NCI-H524 (cell line): ENCODE measurements at places on chromosomes 11 and 22.

GRCh38 chr22:32319861-32320406, 37.7 kb upstream of the RFPL3 start:
- no peak for DNase-seq

DNA sequence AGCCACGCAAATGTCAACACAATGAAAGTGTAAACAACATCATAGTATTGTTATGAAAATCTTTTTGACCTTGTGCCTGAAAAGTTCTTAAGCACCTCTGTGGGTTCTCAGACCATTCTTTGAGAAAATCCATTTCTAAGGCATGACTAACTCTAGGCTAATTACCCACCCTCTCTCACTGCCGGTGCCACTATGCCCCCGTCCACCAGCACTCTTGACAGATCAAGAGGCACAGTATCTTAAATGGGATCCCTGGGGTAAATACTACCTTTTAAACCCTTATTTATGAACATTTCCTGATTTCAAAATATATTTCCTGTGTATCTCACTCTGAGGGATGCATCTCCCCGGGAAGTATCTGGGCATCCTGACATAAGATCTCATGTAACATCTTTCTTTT, 607.5 kb downstream of the METTL15 start:
- no peak for DNase-seq

GRCh38 chr22:43706151-43706550, 106.0 kb downstream of the EFCAB6 start:
- DNase-seq, result no peak

DNA sequence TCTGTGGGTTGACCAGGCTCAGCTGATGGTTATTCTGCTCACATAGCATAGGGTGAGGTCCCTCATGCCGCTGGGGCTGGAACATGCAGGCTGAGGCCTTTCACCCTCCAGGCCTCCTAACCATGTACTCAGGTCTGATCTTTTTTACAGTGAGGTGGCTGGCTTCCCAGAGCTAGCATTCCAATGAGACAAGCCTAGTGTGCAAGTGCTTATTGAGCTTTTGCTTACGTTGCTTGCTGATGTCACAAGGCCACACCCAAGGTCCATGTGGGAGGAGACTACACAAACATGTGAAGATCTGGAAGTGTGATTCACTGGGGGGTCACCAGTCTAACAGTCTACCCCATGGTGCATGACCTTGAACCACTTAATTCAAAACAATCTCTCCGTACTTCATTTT, 33.9 kb downstream of the ISX start:
- no peak for DNase-seq

- peak; percentile 83 for DNase-seq
These were observed 5.4 kb upstream of the C11orf87 start for GRCh38 chr11:109416601-109417000.

DNA sequence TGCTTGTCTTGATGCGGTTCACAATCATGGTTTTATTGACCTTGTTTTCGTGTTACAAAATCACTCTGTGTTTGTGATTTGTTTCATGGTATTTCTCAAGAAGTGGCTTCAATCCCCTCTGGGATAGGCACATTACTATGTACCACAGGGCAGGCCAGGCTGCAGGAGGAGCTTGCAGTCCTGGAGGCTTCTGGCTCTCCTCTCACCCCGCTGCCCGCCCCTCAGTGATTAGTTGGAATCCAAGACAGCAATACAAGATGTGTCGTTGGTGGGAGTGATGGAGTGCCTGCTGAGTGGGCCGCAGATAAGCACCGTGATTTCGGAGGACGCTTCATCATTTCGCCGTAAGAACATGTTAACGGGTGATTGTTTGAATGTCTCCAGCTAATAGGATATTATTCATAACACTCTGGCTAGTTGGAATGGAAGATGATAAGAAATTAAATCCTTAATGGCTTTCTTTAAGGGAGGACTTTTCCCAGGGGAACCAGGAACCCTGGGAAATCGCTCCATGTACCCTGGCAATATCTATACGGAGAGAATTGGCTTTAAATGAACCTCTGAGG, 384.4 kb downstream of the MIAT start:
- no peak for DNase-seq

DNA sequence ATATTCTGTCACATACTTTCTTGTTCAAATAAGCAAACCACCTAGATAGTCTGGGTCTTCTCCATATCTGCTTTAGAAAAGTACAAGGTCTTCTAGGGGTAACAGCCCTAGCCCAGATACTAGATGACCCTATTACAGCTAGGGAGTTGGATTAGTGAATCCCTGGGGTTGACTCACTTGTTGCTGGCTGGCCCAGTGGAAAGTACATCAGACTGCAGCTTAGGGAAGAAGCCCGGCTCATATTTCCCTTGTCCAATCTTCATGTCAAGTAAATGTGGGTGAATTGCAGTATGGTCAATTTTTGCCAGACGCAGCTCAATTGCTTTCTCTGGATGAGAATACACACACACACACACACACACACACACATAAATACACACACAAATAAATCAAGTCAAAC, 79.1 kb upstream of the SCUBE2 start:
- DNase-seq, result no peak

GRCh38 chr22:50605002-50605612, 4.5 kb downstream of the MAPK8IP2 start:
- no peak for DNase-seq

DNA sequence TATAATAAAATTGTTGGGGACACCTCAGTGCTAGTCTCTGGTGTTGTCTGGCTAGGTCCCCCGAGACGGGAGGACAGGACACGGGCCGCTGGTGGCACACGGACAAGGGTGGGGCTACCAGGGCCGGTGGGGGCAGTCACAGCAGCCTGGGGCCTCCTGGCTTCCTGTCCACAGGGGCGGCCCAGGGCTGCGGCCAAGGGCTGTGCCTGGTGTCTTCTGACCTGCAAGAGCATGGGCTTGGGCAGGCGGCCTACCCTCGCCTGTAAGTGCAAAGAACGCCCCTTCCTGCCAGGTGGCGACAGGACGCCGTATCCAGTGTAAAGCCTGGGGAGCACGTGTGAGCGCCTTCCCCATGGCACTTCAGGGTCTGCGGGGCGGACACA, 3.6 kb downstream of the LRFN4 start:
- DNase-seq, result no peak

DNA sequence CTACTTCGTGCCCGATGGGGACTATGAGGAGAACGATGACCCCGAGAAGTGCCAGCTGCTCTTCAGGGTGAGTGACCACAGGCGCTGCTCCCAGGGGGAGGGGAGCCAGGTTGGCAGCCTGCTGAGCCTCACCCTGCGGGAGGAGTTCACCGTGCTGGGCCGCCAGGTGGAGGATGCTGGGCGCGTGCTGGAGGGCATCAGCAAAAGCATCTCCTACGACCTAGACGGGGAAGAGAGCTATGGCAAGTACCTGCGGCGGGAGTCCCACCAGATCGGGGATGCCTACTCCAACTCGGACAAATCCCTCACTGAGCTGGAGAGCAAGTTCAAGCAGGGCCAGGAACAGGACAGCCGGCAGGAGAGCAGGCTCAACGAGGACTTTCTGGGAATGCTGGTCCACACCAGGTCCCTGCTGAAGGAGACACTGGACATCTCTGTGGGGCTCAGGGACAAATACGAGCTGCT, 751 bp downstream of the FIBIN start:
- DNase-seq, result no peak

- peak; percentile 56 for DNase-seq
These were observed 25.9 kb upstream of the HTATIP2 start for GRCh38 chr11:20337526-20338154.

GRCh38 chr11:12215181-12215593, 104.8 kb downstream of the MICAL2 start:
- DNase-seq, result no peak

DNA sequence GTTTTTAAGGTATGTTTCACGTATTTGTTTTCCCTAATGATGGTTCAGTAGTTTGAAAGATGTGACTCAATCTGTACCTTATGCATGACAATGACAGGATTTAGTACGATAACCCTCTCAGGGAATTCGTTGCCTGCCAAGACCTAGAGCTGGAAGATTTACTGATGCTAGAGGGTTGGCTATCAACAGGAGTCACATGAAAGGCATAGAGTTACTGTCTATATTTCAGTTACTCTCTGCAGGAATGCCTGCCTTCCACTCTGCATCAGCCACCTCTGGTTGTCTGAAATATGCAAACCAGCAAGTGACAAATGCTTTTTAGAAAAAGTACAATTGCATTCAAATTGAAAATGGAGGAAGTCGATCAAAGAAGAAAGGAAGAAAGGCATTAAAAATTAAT, 276.3 kb upstream of the RAG2 start:
- DNase-seq, result no peak

DNA sequence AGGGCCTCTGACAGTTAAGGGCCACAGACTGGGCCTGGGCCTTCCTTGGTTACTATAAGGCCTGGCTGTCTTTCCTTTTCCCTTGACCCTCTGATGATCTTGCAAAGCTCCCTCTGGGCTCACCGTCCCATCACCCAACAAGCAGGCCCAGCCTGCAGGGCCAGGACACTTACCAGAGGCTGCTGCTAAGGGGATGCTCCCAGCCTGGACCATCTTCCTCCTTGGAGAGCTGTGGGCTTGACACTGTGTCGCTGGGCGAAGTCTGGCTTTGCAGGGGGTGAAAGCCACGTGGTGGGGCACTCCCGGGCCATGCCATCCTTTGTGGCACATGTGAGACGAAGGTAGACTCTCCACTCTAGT, 3.9 kb downstream of the C11orf24 start:
- DNase-seq, result no peak

DNA sequence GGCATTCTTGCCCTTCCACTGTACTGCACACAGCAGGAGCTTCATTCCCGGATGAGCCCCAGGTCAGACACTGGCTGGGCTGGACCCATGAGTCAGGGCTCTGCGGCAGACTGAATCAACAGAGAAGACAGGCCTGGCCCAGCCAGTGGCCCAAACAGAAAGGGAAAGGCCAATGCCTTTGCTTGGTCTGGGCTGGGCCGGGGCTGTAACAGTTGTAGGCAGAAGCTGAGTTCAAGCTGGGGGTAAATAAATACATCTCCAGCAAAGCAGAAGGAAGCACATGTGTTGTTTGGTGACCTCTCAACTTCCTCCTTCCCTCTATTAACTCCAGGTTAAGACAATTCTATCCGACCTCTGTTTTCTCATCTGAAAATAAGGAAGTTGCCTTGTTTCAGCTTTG, 1.8 kb upstream of the SMIM35 start:
- DNase-seq, result no peak

GRCh38 chr11:57430952-57431351, 4.0 kb upstream of the SLC43A3 start:
- no peak for DNase-seq

GRCh38 chr11:112129656-112130055, 34.2 kb downstream of the IL18 start:
- no peak for DNase-seq

- DNase-seq, result no peak
These were observed 2.1 kb downstream of the PAMR1 start for GRCh38 chr11:35523331-35523768.

- no peak for DNase-seq
These were observed 85.5 kb downstream of the NELL1 start for GRCh38 chr11:20754933-20755332.

DNA sequence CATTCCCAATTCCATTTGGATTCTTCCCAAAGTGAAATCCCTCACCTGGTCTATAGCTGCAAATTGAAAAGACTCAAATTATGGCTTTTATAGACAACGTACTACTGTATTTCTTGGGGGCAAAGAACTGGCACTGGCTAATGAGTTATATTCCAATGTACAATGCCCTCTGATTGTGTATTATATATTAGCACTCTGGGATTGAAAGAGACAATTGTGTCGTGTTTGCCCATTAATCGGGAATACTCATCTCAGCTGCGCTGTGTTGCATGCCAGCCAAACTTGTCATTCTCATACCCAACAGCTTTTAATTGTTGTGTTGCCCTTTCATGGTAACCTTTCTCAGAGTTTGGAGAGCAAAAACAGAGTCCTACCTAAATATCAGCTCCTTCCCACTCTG, 55.0 kb upstream of the ZBTB44 start:
- DNase-seq, result no peak

GRCh38 chr11:5131584-5132335, 6.4 kb downstream of the OR52A5 start:
- no peak for DNase-seq

- DNase-seq, result no peak
These were observed 197.0 kb downstream of the GUCY1A2 start for GRCh38 chr11:106821291-106821690.

- DNase-seq, result peak; percentile 8
These were observed 961 bp downstream of the KCNA4 start for GRCh38 chr11:30015725-30016412.

DNA sequence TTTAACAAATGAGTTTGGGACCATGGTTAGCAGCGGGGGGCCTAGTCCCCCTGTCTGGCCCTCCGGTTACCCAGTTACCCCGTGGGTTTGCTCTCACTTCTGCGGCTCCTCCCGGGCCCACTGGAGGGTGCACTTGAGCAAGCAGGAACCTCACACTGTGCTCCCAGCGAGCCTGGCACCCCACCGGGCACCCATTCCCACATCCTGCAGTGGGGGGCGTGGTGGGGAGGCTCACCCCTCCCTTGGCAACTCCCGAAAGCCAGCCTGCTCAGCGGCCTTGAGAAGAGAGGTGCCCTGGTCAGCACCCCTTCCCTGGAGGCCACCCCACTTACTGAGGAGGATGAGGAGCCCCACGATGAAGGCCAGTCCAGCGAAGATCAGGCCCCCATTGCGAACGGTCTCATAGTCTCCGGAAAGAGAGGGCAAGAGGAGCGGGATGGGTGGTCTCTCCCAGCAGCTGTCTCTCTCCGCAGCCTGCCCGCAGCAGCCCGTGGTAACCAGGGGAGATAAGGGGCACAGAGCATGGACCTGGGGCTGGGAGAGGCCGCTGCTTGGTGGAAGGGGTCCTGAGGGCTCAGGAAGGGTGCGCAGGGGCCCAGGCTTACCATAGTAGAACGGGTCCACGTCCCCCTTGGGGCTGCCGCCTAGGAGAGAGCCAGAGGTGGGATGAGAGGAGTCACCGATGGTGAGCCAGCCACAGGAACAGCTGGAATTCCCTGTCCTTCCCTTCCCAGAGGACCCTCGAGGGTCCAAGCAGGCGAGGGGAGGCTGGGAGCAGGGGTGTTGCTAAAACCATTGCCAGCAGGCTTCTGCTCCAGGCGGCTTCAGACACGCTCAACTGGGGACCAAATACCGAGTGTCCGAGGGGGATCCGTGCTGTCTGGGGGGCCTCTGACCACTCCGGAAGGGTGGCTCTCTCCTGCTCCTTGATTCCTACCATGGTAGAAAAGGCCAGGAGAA, 2.2 kb downstream of the FXYD2 start:
- peak; percentile 39 for DNase-seq

DNA sequence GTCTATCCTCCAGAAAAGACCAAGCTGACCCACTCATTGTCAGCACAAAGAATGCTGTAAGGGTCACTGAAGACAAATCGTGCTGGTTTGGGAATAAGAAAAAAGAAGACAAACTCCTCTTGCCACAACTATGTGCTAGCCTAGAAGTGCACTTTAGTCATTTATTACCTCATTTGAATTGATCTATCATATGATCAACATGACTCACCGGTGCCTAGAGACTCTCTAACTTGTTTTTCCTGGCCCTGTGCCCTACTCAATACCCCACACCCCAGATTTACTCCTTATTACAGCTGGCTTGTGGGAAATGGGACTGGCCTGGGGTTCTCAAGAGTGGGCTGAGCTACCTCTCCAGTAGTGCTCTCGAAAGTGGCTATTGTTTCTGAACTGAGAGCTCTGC, 35.9 kb upstream of the HORMAD2 start:
- no peak for DNase-seq
